ENCODE measurements at places on chromosomes 12 and 14. TPM values are rescaled to one million over a fixed set of nuclear protein-coding genes. Genes with fewer than 3 reads are reported as not detected.

HOXC13 gene
- not detected for total RNA-seq

FAIM2 gene
- 20.5 TPM for total RNA-seq

CKAP4 gene
- 40.2 TPM for total RNA-seq

KRT82 gene
- not detected for total RNA-seq

CCDC38 gene
- not detected for total RNA-seq

KRT8 gene
- 117 TPM for total RNA-seq

PRB2 gene
- not detected for total RNA-seq

CMKLR1 gene
- 10.6 TPM for total RNA-seq

OR2AP1 gene
- not detected for total RNA-seq

CCDC88C gene
- 3.6 TPM for total RNA-seq

LBHD2 gene
- not detected for total RNA-seq

All from Right ventricle myocardium inferior (tissue), 1 donor.